ENCODE measurements at places on chromosomes 12 and 14.

DNA sequence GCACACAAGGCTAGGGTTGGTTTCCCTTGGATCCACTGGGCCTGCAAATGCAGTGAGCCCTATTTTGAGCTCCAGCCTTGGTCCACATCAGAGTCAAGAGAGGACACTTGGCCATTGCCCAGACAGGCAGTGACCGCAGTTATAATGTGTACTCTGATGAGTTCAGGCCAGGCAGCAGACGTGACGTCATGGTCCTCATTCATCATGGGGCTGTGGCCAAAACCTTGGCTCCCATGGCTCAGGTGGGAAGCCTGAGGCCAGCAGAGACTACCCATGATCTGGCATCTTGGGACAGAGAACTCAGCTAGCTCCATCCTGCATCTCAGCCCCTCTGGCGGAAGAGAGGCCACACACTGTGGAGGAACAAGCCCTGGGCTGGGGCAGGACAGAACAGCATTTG lies 16.4 kb downstream of the TMEM63C start:
- no peak for ATAC-seq

GRCh38 chr14:38994731-38995130 lies 108.3 kb downstream of the SEC23A start:
- ATAC-seq = no peak

DNA sequence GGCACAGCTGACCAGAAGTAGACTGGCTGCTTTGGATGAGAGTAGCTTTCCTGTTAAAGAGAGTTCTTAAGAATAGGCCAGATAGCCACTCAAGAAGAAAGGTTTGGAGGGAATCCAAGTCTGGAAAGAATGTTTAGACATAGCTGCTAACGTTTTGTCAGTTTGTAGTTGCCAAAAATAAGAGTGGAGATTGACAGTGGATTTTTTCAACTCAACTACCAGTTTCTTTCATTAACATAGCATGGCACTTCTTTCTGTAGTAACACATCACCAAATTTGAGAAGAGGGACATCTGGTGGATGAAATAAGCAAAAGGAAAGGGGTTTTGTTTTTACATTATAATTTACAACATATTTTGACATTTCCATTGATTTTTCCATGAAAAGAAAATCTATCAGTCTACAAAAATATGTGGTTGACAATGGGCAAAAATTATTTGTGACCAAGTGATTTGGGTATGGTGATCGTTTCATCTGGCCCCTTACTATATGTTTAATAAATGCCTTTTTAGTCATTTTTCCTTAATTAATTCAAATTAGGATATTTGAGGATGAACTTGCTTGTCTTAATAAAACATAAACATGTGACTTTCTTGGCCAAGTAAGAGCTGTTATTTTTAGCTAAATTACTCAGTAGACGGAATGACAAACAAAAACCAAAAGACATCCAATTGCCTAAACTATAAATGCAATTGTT lies 71.1 kb downstream of the PTPRR start:
- no peak for ATAC-seq

DNA sequence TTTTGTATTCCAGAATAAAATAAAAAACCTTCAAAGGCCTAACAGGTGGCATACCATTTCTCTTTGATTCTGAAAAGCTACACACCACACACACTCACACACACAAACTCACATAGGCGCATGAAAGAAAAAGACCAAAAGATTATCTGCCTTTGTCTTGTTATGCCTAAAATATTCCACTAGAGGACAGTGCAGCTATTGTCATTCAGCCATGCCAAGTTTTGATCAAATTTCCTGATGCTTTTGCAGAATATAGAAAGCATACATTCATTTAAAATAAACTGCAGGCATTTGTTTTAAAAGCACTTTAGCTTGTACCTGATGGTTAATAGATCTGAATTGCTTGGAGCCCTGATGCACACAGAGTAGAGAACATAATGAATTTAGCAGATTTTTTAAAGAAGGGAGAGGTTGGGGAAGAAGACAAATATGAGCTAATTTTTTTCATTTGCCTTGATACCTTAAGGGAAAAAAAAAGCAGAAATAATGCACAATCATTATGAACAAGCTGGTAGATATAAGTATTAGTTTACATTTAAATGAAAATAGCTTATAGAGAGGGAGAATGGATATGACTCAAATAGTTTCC lies 1766.9 kb upstream of the SEL1L start:
- no peak for ATAC-seq

GRCh38 chr14:71985538-71986189 lies 53.4 kb downstream of the RGS6 start:
- ATAC-seq = no peak

All from activated CD4-positive, CD25-positive, alpha-beta regulatory T cell treated with anti-CD3 and anti-CD28 coated beads, Interleukin-2, amount 50 U/mL, for 24 hours (primary cell).